ENCODE measurements at places on chromosomes 4 and X. TPM values are rescaled to one million over a fixed set of nuclear protein-coding genes. Genes with fewer than 3 reads are reported as not detected.

DNA sequence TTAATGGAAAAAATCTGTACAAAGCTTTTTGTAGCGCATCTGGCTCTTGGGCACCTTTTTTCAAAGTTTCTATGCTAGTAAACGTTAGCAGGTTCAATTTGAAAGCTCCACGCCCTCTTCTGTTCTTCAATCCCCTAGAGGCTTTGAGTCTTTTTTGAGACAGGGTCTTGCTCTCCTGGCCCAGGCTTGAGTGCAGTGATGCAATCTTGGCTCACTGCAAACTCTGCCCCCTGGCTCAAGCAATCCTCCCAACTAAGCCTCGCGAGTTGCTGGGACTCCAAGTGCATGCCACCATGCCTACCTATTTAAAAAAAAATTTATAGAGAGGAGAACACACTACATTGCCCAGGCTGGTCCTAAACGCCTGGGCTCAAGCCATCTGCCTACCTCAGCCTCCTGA, 9.2 kb downstream of the RXFP1 start:
- no peak for DNase-seq

DNA sequence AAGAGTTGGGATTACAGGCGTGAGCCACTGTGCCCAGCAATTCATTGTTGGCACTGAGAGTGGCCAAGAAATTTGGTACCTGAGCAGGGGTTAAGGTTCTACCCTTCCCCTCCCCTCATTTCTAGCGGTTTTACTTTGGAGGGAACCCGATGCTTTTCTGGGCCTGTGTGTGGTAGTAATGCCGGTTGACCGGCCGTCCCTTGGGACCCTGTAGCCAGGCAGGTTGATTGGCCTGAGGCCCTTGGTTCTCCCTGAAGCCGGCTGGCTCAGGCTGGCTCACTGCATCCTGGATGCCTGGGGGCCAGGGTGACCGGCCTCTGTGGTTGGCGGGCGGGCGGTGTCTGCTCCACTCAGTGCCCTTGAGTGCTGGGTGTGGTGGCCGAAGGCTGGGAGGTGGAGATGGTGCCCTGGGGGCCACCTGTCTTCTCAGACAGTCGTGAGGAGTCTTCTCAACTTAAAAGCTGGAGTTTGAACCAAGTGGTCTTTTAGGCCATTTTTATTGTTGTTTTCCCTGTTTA, 45.6 kb downstream of the RGS12 start:
- no peak for DNase-seq

DNA sequence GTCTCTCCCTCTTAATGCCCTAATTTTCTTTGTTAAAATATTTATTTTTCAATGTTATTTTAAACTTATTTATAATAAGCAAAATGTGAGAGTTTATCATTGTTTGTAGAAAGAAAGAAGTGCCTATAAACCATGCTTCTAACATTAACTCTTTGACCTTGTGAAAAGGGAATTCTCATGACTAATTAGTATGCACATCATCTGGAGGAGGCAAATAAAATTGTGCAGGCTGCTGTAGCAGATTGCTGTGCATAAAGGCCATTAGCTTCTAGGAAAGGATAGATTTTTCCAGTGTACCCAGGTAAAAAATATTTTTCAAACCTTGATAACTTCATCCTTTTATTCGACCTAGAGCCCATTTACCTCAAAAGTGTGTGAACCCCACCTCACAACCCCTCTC, 84.6 kb upstream of the GUCY1A1 start:
- DNase-seq: no peak

- DNase-seq: no peak
These were observed 141.4 kb upstream of the SMIM10 start for GRCh38 chrX:134849390-134849789.

DNA sequence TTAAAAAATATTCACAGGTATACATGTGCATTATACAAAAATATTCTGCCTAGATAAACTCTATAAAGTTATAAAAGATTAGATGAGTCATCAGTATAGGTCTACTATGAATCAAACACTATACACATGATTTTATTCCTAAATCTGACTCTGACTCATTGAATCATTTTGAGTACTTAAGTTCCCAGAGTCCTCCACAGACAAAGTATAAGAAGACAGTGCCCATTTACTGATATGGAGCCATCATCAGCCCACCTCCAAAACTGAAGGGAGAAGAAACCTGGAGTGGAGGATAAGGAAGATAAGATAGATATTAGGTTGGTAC, 28.7 kb upstream of the ANTXR2 start:
- no peak for DNase-seq

GRCh38 chrX:129678614-129679195, 23.9 kb upstream of the APLN start:
- no peak for DNase-seq

DNA sequence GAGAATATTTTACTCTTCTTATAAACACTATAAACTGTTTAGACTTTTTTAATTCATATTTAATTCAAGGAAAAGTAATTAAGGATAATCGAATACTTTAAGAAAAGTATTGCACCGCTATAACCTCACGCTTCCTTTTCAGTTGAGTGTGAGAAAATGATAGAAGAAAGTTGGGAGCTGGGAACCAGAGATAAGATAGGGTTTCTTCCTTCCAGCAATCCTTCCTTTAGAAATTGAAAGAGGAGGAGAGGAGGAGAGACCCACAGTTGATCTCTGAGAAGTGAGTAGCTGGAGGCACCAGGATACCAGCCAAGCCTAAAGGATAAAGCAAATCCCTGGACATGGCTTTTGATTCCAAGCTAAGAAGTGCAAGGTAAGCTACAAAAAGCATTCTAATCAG, 242.3 kb upstream of the NOCT start:
- no peak for DNase-seq

DNA sequence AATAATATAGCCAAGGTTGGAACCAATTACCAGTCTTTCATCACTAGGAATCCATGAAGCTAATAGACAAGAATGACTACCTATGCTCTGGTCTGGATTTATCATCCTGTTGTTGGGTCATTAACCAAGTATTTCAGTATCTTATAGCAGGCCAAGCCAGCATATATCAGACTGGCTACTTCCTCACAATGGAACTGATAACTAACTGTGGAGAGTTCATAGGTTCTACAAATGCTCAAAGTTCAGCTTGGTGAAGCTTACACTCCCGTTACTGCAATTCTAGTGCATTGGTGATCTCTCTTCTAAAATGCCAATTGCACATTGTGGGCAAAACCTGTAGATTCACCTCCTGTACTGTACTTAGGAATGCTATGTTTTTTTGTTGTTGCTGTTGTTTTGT, 4.8 kb downstream of the TRPC5OS start:
- no peak for DNase-seq

GRCh38 chr4:26866781-26867180, 6.1 kb downstream of the STIM2 start:
- no peak for DNase-seq

GRCh38 chrX:72057849-72058248, 73.9 kb downstream of the RTL5 start:
- DNase-seq: no peak

- no peak for DNase-seq
These were observed 1698.4 kb upstream of the PCDH10 start for GRCh38 chr4:131450572-131451209.

DNA sequence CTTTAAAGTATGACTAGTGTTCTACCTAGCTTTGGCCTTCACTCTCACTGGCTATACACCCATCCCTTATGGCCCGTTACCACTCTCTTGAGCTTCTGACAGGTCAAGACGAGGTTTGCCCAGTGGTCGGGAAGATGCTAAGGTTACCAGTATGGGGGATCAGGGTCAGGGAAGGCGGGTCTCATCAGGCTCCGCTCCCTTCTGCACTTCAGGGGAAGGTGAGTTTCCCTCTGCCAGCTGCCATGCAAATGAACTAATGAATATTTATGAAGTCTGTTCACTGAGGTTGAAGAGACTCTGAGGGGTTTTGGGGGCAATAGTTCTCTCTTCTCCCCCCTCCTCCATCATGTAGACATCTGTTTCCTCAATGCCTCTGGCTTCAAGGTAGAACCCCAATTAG, 6.6 kb downstream of the EFNB1 start:
- DNase-seq: no peak

- DNase-seq: peak; percentile 28
These were observed 104.7 kb upstream of the NOCT start for GRCh38 chr4:138910914-138911336.

GRCh38 chrX:14776901-14777300, 96.0 kb downstream of the FANCB start:
- no peak for DNase-seq

GRCh38 chrX:111394569-111394968, 17.4 kb downstream of the DCX start:
- no peak for DNase-seq

GRCh38 chrX:108020631-108021030, 24.2 kb upstream of the VSIG1 start:
- DNase-seq: no peak

DNA sequence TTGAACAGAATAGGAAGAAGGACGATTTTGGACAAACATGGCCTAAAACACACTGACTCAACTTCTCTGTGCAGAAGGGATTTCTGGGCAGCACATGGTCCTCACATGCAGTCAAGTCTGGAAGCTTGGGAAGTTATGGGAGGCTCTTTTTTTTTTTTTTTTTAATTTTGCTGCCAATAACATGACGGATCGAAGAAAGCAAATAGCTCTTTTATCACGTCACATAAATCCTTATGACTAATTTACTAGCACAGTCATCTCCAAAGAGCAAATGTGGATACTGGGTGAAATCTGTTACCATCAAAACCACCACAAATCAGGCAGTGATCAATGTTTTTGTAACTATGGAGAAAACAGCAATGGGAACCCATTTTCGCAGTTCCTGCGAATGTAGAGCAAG, 193.3 kb upstream of the FAM9B start:
- DNase-seq: no peak

- DNase-seq: no peak
These were observed 41.3 kb downstream of the DOCK11 start for GRCh38 chrX:118536687-118537461.

The CSAG3 gene
- not detected for polyA plus RNA-seq

The GAGE2A gene
- polyA plus RNA-seq: not detected

The RAB41 gene
- 0.68 TPM for polyA plus RNA-seq

The CCDC160 gene
- 0.24 TPM for polyA plus RNA-seq

The CXXC4 gene
- 1.8 TPM for polyA plus RNA-seq

The NR3C2 gene
- polyA plus RNA-seq: 14.1 TPM

The SPIN4 gene
- 11.0 TPM for polyA plus RNA-seq

The NAT8L gene
- polyA plus RNA-seq: 4.3 TPM

The TBX22 gene
- polyA plus RNA-seq: 0.09 TPM
